Pulmonary artery endothelial cell (primary cell): ENCODE measurements at places on chromosomes 7 and 10.

GRCh38 chr10:112852306-112852705 lies 97.7 kb upstream of the TCF7L2 start:
- DNase-seq: no peak

GRCh38 chr10:3502673-3503072 lies 282.3 kb downstream of the KLF6 start:
- DNase-seq: no peak

- DNase-seq: no peak
Observed at GRCh38 chr10:75431180-75432111, at the start of gene LRMDA. LRMDA (plus strand) TSS chr10:75431624.

- no peak for DNase-seq
Observed at GRCh38 chr10:43318976-43319960, 52.2 kb upstream of the FXYD4 start.

- DNase-seq: no peak
Observed at GRCh38 chr10:119209035-119209735, 1.8 kb downstream of the GRK5 start.
